Fibroblast of lung (primary cell): ENCODE measurements at places on chromosomes 11 and 22. TPM values are rescaled to one million over a fixed set of nuclear protein-coding genes. Genes with fewer than 3 reads are reported as not detected.

Gene KRTAP5-9
- not detected in 2 replicates for polyA plus RNA-seq

Gene TESMIN
- 0.51 and 0.70 TPM in 2 replicates for polyA plus RNA-seq

Gene TCIRG1
- polyA plus RNA-seq = 24.7 and 26.7 TPM in 2 replicates

Gene C2CD3
- polyA plus RNA-seq = 5.8 and 7.5 TPM in 2 replicates

Gene OR52N4
- polyA plus RNA-seq = 0.08 TPM in 1 of 2 replicates, not detected in the other

Gene MS4A6E
- not detected in 2 replicates for polyA plus RNA-seq

Gene ST14
- 0.01 TPM in 1 of 2 replicates, not detected in the other for polyA plus RNA-seq

Gene OR10D3
- polyA plus RNA-seq = not detected in 2 replicates

Gene NAALAD2
- 0.73 and 2.2 TPM in 2 replicates for polyA plus RNA-seq

Gene ACTN3
- 0.02 TPM in 1 of 2 replicates, not detected in the other for polyA plus RNA-seq

Gene GRM5
- polyA plus RNA-seq = 0.01 TPM in 2 replicates

Gene MS4A15
- polyA plus RNA-seq = not detected in 2 replicates

Gene EMID1
- polyA plus RNA-seq = not detected in 2 replicates

Gene GUCD1
- polyA plus RNA-seq = 83.4 and 97.1 TPM in 2 replicates

Gene MAP6
- 1.0 and 1.2 TPM in 2 replicates for polyA plus RNA-seq

Gene TYR
- polyA plus RNA-seq = not detected in 2 replicates

Gene GPHA2
- polyA plus RNA-seq = not detected in 2 replicates

Gene TUBA8
- 0.60 and 3.9 TPM in 2 replicates for polyA plus RNA-seq

Gene E2F8
- polyA plus RNA-seq = 0.94 and 3.8 TPM in 2 replicates

Gene ANO3
- polyA plus RNA-seq = 0.25 and 2.2 TPM in 2 replicates

Gene GGT5
- 2.0 and 9.1 TPM in 2 replicates for polyA plus RNA-seq

Gene GPR83
- 0.03 and 0.05 TPM in 2 replicates for polyA plus RNA-seq

Gene TSPAN18
- 0.09 and 0.15 TPM in 2 replicates for polyA plus RNA-seq

Gene LDHAL6A
- polyA plus RNA-seq = not detected in 2 replicates

Gene ZP1
- 0.62 TPM in 1 of 2 replicates, not detected in the other for polyA plus RNA-seq

Gene TRIM29
- polyA plus RNA-seq = not detected in 2 replicates

Gene VPREB1
- polyA plus RNA-seq = not detected in 2 replicates

Gene KCNK4
- not detected in 2 replicates for polyA plus RNA-seq
